ENCODE measurements at places on chromosomes 3 and 15.

DNA sequence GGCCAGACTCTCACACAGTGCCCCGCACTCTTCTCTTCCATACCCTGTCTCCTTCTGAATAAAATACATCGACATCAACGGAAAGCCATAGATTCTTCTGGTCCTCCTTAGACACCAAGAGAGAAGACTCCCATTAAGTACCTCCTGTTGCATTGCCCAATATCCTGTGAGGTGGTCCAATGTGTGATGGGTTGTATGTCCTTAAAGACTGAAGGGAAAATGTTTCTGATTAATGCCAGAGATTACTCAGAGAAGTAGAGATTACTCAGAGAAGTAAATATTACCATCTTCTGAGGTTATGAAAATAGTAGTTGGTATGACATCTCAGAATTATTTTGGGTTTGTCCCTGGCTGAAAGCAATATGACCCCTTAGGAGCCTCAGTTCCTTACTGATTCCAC is 60.8 kb upstream of the GALNT15 start:
- no peak for DNase-seq

GRCh38 chr3:99500485-99500884 is 137.9 kb upstream of the COL8A1 start:
- no peak for DNase-seq

DNA sequence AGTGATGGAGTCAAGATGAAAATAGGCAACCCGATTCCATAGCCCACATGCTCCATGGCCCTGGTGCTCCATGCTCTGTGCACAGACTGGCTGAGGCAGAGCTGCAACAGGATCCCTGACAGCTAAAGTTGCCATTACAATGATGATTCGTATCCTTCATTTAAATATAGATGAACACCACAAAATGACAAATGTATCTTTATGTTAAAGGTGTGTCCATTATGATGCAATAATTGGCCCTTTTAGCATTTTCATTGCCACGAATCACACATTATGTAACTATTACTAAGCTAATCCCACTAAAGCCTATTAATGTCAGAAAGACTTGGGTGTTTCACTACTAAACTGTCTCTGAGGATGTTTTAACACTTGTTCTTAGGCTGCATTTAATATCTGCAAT is 270.2 kb upstream of the THBS1 start:
- no peak for DNase-seq

DNA sequence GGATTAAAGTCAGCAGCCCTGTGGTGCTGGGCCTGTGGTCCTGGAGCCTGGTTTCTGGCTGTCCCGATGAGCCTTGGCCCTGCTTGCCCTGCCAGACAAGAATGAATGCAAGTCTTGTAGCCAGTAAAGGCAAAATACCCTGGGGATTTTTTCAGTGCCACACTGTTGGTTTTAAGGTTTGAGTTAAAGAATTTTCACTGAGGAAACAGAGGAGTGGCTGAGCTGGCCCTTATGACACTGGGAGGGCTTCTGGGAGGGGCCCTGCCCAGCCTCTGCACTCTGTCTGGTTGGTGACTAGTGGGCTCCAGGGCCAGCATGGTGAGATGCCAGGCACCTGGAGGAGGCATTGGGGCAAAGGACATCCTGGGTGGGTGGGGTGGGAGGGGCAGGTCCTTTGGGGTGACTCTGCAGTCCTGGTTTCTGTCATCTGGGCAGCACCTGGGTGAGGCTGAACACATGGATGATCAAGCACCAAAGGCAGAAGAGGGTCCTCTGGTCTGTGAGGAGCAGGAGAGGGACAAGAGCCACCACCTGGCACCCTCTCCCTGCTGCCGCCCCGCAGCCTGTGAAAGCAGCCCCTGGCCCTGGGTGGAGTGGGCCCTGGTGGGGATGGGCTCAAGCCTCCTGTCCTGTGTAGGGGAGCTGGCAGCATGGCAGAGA is 12.5 kb upstream of the PLA2G4E start:
- no peak for DNase-seq

- DNase-seq: no peak
Measured at GRCh38 chr15:75583701-75584100, 4.6 kb upstream of the PTPN9 start.

GRCh38 chr15:78999636-79000035 is 54.8 kb upstream of the CTSH start:
- DNase-seq: no peak

DNA sequence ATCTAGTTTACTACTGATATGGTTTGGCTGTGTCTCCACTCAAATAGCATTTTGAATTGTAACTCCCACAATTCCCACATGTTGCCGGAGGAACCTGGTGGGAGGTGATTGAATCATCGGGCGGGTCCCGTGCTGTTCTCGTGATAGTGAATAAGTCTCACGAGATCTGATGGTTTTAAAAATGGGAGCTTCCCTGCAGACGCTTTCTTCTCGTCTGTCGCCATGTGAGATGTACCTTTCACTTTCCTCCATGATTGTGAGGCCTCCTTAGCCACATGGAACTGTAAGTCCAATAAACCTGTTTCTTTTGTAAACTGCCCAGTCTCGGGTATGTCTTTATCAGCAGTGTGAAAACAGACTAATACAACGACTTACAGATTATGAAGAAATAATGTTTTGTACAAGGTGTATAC is 35.6 kb upstream of the PYDC2 start:
- peak; percentile 61 for DNase-seq
